CD4-positive, alpha-beta T cell treated with Interleukin-17A for 1 hour (primary cell): ENCODE measurements at places on chromosomes 1 and 21.
A peak's percentile ranks its signal among the peaks of the same experiment; 100 is the strongest.

- DNase-seq, result peak; percentile 66
These were observed 122.3 kb downstream of the XCL2 start for GRCh38 chr1:168421399-168422004.

- DNase-seq, result no peak
These were observed 45.3 kb downstream of the TTC3 start for GRCh38 chr21:37118187-37118826.

DNA sequence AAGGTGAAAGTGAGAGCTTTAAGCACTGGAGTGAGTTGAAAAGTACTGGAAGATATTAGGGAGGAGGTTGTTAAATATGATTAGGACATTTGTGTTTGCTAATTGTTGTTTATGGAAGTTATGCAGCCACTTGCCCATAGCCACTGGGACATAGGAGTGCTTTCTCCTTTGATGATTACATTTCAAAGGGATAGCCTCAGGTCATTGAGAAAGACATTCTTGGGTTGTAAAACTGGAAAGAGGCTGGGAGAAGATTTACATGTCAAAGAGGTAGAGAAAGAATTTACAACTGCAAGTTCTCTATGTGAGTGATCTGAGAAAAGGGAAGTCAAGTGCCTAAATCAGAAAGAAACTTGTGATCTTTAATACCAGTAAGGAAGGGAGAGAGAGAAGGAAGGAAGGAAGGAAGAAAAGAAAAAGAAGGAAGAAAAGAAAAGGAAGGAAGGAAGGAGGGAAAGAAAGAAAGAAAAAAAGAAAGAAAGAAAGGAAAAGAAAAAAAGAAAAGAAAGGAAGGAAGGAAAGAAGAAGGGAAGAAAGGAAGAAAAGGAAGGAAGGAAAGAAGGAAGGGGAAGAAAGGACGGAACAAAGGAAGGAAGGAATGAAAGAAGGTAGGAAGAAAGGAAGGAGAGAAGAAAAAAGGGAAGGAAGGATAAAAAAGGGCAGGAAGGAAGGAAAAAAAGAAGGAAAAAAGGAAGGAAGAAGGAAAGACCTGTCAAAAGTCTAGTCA, 284.6 kb upstream of the DPYD start:
- DNase-seq, result no peak

GRCh38 chr1:236685917-236686814, at the start of gene ACTN2:
Gene ACTN2, plus strand, starts transcription at chr1:236686499. Its CDS starts 175 bp downstream, at chr1:236686674.
- DNase-seq, result peak; percentile 52

DNA sequence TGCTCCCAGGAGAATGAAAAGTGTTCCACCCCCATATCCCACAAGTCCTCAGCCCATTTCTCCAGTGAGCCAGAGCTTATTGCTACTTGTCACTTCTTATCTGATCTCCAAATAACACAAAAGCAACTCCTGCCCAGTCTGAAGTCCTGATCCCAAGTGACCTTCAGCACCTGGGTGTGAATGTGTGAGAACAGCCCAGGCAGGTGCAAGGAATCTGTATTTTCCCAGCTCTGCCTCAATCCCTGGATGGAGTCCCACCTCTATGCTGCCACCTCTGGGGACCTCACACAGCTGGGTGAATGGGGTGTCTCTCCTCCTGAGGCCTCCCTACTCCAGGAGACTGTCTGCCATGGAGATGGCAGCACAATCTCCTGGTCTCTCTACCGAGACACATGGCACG, 402.4 kb upstream of the PROX1 start:
- no peak for DNase-seq

GRCh38 chr1:119935373-119935772, 39.1 kb upstream of the ADAM30 start:
- DNase-seq, result no peak

DNA sequence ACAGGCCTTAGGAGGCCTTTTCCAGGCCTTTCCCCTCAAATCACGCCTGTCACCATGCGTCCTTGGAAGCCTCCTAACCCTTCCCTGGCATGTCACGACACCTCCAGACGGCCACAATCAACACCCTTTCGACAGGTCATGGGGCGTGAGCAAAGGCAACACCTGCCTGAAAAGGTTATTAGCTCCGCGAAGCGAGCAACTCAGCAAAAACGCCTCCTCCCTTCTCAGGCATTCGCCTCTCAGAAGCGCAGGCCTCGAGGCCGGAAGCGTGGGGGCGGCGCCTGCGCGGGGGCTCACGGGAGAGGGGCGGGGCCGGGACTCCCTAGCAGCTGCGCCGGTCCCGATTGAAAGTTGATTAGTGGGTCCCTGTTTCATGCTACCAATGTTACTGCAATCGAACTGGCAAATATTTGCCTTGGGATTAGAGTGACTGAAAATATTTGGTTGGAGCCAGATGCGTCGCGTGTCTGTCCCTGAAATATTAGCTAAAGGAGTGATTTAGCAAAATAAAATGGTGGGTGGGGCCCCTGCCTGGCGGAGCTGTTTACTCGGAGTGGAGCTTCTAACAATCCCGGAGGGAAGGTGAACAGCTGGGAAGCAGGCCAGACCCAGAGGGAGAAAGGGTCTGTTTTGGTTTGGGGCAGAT, 44.9 kb downstream of the GFI1 start:
- DNase-seq, result no peak

DNA sequence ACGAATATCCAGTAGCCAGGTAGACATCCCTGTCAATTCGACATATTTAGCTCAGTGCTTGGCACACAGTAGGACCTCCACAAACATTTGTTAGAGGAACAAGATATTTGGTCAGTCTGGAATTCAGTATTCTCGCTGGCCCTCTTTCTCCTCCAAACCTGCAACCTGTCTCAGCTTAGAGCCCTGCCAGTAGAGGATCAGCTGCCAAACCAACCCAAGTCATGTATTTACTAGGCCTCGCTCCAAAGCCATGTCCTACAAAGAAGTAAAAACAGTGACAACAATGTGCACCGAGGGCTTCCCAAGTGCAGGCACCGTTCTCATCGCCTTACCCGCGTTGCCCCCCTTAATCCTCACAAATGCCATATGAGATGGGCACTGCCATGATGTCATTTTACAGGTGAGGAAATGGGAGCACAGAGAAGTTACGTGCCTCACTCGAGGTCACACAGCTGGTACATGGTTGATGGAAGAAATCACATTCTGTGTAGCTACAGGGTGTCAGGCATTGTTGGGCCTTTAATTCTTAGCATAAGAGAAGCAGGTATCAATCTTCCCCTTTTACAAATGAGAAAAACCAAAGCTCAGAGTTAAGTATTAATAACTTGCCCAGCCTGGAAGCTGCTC, 26.0 kb upstream of the CDCA8 start:
- DNase-seq, result no peak

DNA sequence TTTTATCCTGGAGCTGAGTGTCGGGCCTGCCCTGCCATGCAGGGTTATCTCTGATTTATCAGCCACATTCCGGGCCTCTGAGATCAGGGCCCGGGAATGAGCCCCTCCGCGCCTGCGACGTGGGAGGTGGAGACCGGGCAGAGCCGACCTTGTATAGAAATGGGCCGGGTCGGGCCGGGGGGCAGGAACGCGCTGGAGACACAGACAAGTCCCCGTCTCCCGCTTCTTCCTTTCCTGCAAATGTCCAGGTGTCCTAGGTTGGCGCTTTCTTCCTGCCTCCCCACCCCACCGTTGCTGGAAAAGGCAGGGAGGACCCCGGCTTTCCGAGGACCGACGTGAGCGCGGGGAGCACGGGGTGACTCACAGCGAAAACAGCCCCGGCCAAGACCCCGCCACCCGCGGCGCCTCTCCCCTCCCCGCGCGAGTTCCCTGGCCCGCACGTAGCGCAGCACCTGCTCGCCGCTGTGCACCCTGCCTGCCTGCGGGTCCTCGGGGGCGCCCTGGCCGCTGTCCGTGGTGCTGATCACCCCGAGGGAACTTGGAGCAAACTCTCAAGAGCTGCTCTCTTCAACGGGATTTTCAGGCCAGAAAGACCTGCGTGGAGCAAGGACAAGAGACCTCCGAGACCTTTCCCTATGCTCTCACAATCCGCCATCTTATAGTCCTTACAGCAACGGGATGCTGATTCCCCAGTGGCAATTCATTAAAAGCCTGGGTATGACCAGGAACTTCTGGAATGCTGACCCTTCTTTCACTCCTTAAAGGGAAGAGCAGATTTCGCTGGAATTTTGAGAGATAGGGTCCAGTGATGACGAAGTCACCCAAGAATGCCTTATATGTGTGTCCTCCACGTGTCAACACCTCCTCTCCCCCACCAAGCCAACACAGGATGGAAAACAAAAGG, 475 bp upstream of the NPPB start:
- peak; percentile 58 for DNase-seq

DNA sequence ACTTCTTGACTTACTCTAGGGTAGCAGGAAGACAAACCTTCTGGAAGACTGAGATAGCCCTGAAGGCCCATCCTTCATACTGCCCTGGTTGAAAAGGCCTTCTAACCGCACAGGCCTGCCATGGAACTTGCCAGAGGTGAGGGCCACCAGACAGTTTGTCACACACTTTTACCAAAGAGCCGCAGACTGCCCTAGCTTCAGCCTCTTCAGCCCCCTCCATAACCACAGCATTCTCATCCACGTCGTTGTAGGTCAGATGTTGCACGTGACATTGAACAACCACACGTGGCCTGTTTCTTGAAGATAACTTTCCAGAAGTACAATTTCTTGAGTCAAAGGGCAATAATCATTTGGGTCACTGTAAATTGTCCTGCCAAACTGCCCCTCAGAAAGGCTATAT, 18.9 kb downstream of the ZNF362 start:
- DNase-seq, result no peak

DNA sequence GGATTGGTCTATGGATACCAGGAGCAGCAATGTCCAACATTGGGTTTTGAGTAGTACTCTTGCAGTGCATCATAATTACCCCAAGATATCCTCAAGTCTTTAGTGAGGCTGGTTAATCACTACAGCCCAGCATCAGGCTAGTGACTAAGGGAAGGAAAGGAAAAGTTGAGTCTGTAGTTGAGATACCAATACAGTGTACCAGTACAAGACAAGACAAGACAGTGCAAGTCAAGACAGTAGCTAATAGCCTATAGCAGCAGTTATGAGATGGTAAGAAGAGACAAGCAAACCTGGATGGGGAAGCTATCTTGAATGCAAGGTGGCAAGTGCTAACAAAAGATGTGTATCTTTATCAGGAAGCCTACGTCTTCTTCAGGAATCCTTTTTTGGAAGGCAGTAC, 13.3 kb upstream of the GNG12 start:
- no peak for DNase-seq

DNA sequence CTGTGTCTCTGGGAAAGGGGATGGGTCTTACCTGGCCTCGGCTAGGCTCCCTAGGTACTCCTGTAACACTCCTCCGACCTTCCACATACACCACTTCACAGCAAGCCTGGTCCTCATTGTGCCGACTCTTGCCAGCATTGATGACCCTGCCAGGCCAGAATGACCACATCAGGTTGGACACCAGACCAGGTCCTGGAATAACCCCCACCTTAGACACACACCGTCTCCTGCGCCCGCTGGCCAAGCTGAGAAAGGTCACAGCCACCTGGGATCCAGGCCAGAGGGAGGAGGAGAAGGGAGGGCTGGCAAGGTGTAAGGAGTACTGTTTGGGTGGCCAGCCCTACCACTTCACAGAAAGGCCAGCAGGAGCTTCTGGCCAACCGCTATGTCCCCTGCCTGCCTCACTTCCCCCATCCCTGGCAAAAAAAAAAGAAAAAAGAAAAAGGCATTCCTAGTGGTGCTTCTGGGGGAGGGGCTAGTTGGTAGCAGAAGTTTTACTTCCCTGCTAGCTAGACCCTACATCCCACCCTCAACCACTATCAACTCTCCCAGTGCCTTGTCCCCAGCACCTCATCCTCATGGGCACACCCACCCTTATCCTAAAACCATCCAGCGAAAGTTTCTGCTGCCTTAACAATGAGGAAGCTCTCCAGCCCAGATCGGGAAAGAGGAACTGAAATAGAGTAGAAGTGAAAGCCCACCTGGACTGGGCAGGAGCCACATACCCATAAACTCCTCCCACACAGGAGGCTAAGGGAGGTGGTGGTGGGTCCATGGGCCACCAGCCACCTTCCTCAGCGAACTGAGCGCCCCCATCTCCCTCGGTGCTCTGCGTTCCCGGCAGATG, 1.4 kb downstream of the PPM1J start:
- DNase-seq, result peak; percentile 22

DNA sequence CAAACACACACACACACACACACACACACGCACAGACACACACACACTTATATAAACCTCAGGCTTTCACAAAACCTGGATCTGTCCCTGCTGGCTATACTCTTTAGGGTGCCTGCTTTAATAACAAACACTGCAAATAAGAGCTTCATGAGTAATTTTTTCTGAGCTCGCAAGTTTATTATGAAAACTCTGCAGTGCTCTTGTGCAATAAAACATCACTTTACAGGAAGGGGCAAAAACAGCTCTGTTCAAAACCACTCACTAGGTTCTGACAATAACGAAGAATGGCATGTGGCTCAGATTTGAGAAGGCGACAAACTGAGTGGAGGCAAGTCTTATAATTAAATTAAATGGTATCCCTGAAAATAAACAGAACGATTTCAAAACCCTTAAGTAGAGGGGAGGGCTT, 42.6 kb upstream of the CTPS1 start:
- DNase-seq, result no peak

DNA sequence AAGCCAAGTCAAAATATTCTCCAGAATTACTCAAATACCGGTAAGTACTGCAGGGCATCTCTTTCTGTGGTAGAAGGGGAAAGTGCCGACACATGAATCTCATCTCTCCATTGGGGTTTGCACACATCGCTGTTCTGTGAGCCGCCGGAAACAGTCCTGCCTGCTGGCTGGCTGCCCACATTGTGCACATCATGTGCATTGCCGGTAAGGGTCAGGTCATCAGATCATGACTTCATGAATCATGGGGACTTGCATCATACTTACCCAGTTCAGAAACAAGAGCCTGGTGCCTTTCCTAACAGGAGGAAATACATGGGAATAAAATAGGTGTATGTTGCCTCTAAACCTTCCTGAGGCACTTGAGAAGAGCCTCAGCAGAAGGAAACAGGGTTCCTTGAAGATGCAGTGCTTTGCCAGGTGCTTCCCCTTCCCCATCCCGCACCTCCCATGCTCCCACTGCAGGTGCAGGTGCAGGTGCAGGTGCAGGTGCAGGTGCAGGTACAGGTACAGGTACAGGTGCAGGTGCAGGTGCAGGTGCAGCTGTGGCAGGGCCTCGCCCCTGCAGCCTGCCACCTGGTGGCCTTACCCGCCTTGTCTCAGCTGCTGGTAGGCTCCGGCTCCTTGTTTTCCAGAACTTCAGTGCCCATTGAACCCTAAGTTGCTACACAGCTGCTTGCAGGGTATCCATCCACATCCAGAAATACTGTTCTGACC, 26.5 kb downstream of the GPR137B start:
- no peak for DNase-seq

GRCh38 chr1:70353601-70354331, 756 bp downstream of the ANKRD13C start:
- DNase-seq, result no peak

DNA sequence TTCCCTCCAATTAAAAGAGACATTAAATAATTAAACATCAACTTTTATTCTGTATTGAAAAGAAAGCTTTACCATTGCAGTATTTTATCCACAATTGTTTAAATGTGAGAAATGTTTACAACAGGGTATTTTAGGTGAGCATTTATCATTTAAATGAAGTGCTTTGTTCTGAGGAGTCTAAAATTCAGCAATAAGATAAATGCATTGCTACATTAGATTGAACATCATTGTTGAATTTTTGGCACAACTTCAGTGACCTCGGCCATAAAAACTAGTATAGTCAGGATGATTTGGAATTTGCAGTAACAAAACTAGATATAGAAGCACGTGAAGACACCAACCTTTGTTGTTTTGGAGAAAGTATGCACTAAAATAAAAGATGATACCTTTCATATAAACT, 692.9 kb downstream of the USP25 start:
- DNase-seq, result no peak

- DNase-seq, result no peak
These were observed 415.0 kb upstream of the VAMP3 start for GRCh38 chr1:7356079-7356478.
